Peyer's patch (tissue), 4 donors: ENCODE measurements at places on chromosomes 7 and 10. TPM values are rescaled to one million over a fixed set of nuclear protein-coding genes. Genes with fewer than 3 reads are reported as not detected.

SPAM1 gene
- not detected for total RNA-seq

RTKN2 gene
- 5.8 TPM for total RNA-seq

DNA sequence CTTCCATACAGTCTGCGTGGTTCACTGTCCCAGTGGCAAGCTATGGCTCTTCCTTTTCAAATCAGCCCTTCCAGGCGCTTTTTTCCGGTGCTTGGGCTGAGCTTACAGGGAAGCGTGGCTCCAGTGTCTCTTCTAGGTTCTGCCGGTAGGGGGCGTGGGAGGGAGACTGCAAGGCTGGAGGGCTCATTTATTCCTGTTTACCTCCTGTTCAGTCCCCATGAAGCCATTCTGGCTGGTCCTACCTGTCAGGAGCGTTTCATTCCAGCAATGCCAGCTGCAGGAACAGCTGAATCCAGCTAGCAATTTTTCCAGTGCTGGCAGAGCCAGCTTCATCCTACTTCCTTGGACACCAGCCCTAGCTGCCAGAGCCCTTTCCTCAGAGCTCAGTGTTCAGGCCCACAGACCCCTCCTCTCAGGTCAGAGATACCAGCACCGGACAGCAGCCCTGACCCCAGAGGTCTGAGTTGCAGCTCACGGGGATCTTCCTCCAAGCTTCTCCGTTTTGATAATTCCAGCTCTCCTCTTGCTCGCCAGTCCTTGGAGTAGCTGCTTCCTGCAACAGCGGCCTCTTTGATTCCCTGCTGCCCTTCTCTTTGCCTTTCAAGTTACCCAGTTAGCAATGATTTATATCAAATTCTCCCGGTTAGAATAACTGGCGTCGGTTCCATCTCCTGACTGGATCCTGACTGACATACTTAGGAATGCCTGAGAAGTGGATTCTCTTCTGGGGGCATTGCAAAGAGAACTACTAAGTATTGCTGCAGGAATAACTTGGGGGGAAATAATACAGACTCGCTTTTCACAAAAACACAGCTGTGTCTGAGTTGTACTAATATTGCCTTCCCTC, 129.8 kb downstream of the FRMD4A start:
- no peak overlapping the region for H3K27ac ChIP-seq
- H3K36me3 ChIP-seq = no peaks in the 10 kb centered on the region

- peak; percentile 76 for DNase-seq
- no peak overlapping the region for H3K27ac ChIP-seq
- no peaks in the 10 kb centered on the region for H3K27me3 ChIP-seq
- no peaks in the 10 kb centered on the region for H3K36me3 ChIP-seq
- no peak overlapping the region for H3K4me3 ChIP-seq
These were observed 30.7 kb upstream of the ANTXRL start for GRCh38 chr10:46255801-46256747.

DNA sequence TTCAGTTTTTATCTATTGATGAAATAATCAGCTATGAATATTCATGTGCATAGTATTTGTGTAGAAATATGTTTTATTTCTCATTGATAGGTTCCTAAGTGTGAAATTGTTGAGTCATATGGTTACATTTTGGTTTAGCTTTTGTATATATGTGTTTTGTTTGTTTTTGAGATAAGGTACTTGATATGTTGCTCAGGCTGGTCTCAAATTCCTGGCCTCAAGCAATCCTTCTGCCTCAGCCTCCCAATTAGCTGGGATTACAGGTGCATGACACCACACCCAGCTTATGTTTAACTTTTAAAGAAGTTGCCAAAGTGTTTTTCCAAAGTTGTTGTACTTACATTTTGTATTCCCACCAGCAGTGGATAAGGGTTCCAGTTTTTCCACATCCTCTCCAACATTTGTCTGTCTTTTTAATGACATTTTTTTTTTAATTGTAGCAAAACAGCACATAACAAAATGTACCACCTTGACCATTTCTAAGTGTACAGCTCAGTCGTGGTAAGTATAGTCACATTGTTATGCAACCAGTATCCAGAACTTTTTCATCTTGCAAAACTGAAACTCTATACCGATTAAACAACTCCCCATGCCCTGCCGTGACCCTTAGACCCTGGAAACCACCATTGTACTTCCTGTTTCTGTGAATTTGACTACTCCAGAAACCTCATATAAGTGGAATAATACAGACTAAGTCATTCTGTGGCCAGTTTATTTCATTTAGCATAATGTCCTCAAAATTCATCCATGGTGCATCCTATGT, 12.6 kb upstream of the UBE2D1 start:
- H3K27me3 ChIP-seq = no peaks in the 10 kb centered on the region
- DNase-seq = no peak
- no peak overlapping the region for H3K27ac ChIP-seq
- H3K4me1 ChIP-seq = no peaks in the 10 kb centered on the region
- no peaks in the 10 kb centered on the region for H3K36me3 ChIP-seq

DNA sequence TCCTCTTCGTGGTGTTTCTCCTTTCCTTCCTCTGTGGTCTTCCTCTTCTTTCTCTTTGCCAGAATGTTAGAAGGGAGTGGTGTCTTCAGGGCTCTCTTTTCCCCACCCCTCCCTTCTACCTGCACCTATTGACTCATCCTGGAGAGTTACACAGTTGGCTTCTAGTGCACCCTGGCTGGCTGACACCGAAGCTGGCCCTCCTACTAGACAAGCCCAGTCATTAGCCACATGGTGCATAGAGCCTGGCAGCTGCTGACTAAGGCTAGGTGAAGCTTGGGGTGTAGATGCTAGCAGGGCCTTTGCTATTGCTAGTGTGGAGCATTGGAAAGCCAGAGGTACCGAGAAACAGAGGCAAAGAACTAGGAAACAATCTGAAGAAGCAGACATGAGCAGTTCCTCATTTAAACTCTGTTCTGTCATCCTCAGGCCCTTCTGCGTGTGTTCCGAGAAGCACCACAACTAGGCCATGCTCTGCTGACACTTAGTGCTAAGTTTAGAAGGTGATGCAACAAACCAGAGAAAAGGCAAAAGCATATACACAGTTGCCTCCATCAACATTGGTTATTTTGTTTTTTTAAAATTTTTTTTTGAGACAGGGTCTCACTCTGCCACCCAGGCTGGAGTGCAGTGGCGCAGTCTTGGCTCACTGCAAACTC, 213.9 kb downstream of the BAMBI start:
- no peak overlapping the region for H3K4me3 ChIP-seq
- H3K27me3 ChIP-seq = no peaks in the 10 kb centered on the region
- no peaks in the 10 kb centered on the region for H3K4me1 ChIP-seq
- no peaks in the 10 kb centered on the region for H3K36me3 ChIP-seq

- no peaks in the 10 kb centered on the region for H3K4me1 ChIP-seq
- H3K27ac ChIP-seq = no peak overlapping the region
- no peaks in the 10 kb centered on the region for H3K27me3 ChIP-seq
- no peak overlapping the region for H3K4me3 ChIP-seq
These were observed 19.5 kb upstream of the PTF1A start for GRCh38 chr10:23172429-23173213.

DNA sequence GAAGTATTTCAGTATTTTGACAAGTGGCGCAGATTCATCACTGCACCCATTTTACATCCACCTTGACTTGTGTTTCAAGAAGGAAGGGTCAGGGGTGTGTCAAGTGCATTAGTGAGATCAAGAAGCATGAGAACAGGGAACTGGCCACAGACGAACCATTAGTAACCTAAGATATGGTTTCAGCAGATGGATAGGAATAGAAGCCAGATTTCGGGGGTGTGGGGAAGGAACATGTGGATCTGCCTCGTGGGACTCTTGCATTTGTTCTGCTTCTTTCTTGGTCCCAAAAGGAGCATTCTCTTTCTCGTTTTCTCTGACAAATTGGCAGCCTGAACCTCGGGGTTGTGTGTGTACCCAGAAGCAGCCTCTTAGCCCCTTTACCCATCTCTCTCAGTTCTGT, 9.6 kb downstream of the DENND2A start:
- no peaks in the 10 kb centered on the region for H3K27me3 ChIP-seq
- no peak for DNase-seq
- no peak overlapping the region for H3K27ac ChIP-seq
- no peaks in the 10 kb centered on the region for H3K4me1 ChIP-seq

DNA sequence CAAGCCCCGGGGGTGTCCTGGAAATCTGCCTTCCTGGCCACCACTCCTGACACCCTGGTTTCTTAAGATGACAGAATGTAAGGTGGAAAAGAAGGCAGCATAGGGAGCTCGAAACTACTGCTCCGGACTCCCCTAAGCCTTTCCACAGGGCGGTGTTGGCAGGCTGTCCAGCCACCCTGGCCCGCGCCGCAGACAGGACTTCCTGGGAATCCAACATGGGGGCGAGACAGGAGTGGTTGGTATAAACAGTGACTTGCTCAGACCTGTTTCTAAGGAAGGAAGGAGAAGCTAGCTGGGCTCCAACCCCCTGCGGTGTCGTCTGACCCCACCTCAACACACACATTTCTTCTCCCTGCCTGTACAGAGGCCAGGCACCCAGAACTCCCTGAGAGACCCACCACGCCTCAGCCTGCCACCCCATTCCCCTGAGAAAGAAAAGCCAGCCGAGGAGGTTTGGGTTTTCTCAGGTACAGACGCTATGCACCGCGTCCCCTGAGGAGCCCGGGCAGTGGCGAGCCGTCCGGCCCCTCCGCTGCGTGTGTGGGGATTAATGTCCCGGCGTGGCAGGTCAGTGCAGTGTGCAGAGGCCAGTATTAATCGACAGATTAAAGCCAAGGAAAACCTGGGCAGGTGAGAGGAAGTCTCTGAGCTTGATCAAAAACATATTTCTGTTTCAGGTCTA, 349.6 kb upstream of the MKI67 start:
- H3K4me1 ChIP-seq = no peaks in the 10 kb centered on the region
- H3K27ac ChIP-seq = no peak overlapping the region
- no peak overlapping the region for H3K4me3 ChIP-seq
- no peaks in the 10 kb centered on the region for H3K36me3 ChIP-seq

DNA sequence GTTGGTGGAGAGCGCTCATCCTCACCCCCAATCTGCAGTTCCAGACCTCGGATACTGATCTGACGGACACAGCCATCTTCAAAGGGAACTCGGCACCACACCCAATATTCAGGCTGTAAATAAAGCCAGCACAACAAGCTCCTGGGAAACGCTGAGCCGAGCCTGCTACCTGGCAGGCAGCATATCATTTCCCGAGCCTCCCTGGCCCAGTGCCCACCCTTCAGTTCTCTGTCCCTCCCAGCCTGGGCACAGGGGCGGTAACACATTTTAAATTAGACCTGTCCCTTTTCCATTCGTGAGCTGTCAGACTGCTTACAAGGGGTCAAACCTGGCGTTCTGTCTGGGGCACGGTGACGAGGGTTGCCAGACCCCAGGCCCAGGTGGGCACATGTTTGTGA, 250.5 kb downstream of the ARHGAP12 start:
- H3K4me1 ChIP-seq = no peaks in the 10 kb centered on the region
- no peaks in the 10 kb centered on the region for H3K36me3 ChIP-seq
- no peak overlapping the region for H3K27ac ChIP-seq
- H3K27me3 ChIP-seq = no peaks in the 10 kb centered on the region
